ENCODE measurements at places on chromosomes 6 and 20.

GRCh38 chr20:46562373-46563169 lies 12.1 kb upstream of the OCSTAMP start:
- DNase-seq = peak; percentile 12

GRCh38 chr6:97085772-97086171 lies 161.2 kb downstream of the KLHL32 start:
- no peak for DNase-seq

- no peak for DNase-seq
Measured at GRCh38 chr6:106287215-106287614, 38.3 kb downstream of the ATG5 start.

DNA sequence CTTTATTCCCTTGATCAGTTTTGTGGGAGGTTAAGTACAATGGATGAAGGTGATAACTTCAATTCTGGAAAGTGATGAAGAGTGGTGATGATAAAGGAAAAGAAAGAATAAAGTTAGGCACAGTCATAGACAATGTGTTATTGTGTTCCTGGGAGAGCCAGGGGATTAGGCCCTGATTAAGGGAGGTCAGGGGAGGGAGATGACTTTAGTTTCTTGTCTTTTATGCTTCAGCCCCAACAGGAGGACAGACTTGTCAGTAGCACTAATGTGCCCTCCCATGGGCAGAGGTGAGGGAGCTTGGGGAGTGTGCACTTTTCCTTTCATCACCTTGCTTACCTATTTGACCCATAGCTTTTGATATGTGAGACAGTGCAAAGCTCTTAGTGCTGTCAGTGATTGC lies 115.7 kb downstream of the CD109 start:
- no peak for DNase-seq

GRCh38 chr6:110430236-110430635 lies 14.9 kb upstream of the DDO start:
- peak; percentile 58 for DNase-seq

DNA sequence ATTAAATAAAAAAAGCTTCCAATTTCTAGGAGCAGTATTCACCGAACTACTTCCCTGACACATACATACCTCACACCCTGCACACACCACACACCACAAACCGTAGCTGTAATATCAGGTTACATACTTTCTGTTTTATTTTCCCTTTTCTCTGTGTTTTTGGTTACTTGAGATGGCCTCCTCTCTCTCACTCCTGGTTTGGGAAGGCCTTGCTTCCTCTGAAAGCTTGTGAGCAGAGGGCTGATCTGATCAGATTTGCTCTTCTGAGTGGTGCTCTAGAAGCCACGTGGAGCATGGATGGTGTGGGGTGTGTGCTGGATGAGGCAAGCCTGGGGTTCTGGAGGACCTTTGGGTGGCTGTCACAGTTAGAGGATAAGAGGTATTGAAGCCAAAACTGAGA lies 20.9 kb downstream of the UTRN start:
- no peak for DNase-seq

DNA sequence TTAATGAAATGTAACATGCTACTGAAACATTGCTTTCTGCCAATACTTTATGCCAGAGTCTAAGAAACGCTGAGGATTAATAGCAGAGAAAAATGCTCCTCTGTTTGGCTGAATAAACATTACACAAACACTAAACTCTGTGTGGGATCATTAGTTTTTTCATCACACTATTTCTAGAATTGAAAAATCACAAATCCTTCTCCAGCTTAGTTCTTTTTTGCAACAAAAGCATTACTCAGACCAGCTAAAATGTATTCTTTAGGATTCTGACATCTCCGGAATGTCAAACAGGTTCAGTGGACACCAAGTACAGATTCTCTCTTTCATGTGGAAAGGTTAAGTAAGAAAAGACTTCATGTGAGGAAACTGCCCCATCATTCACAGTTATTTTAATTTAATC lies 226.9 kb downstream of the SIM1 start:
- DNase-seq = no peak

- DNase-seq = no peak
Measured at GRCh38 chr6:164370773-164371172, 938.6 kb downstream of the C6orf118 start.

DNA sequence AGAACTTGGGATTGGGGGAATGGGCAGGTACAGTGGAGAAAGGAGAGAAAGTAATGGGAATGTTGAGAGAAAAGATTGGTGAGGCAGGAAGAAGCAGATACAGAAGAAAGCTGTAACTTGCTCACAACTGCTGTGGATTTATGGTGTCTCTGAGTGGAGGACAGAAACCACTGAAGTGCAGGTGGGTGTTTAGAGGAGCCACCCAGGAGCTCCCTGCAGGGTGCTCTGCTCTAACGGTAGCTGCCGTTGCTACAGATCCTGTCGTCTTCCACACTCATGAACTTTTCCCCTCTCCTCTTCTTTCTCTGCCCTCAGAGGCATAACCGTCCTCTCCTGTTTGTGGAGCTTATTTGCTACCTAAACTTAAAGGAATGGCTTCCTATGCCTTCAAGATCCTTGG lies 27.5 kb upstream of the MAPK13 start:
- no peak for DNase-seq

DNA sequence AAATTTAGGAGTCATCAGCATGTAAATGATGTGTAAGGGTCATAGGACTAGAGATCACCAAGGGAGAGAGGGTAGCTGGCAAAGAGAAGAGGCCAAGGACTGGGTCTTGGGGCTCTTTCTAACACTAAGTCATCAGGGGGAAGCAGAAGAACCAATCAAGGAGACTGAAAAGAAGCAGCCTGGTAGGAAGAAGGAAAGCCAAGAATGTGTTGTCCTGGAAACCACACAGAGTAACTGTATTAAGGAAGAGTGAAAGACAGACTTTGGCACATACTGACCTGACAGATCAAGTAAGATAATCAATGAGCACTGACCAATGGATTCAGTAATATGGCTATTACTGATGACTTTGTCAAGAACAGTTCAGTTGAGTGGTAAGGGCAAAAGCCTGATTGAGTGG lies 42.3 kb upstream of the LAMA4 start:
- DNase-seq = no peak
